Right lung (tissue), 10 donors: ENCODE measurements at places on chromosomes 3 and 15.

DNA sequence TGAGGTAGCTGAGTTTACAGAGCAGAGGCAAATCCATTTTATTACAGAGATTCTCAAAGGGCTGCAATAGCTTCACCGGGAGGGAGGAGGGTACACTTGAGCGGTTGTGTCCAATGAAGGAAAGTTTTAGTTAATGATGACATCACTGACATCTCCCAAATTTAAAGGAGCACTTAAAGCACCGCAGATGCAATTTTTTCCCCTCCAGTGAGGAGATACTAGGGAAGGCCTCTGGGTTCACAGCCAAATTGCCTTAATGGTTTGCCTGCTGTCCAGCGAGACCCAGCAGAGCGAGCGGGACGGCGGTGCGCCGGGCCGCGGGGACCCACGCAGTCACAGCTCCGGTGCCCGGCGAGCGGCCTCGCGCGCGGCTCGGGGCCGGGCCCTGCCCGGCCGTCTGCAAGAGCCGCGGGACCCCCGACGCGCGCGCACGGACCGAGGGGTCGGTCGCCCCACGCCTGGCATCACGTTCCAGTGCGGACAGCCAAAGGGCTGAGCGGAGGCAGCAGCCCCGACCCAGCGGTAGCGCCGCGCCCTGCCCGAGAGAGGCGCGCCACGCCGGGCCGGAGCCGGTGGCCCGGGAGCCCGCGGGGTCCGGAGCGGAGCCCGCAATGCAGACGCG is 160.5 kb upstream of the CHRNA7 start:
- DNase-seq, result peak; percentile 6

DNA sequence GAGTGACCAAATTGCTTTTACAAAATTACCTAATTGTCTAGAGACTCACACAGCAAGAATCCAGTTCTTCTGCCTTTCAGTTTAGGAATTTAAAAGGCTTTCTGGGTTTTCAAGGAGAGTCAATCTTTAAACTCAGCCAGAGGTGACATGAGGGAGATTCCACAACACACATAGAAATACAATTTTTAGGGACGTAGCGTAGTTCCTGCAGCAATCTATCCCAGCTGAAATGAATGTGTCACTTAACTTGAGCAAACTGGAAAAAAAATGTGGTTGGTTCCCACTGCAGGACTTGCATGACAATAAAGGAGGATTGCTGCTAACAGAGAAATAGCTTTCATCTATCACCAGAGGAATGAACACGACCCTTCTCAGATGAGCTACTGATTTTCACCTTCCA is 269.7 kb downstream of the OTOL1 start:
- no peak for DNase-seq

GRCh38 chr3:31533169-31534064 is 692 bp downstream of the STT3B start:
- no peak for DNase-seq

DNA sequence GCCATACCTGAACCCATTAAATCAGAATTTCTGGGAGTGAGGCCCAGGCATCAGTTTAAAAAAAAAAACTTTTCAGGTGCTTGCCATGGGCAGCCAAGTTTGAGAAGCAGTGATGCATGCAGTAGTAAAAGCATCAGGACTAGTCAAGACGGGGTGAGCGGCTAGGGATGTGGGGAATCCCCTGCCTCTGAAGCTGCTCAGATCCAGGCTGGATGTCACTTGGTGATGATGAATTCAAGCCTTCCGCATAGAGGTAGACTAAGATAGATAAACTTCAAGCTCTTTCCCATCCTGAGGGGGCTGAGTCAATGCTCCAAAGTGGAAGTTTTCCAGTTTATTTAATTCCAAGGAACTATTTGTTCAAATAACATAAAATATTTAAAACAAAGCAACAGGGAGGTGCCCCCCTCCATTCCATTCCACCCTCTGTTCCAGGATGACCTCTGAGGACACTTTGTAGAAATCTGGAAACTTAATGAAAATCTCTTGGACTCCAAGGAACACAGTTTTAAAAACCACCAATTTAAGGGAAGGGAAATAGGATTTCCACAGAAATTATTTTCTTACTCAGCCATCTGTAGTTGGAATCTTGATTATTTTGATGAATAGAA is 100.4 kb upstream of the NR2E3 start:
- no peak for DNase-seq

DNA sequence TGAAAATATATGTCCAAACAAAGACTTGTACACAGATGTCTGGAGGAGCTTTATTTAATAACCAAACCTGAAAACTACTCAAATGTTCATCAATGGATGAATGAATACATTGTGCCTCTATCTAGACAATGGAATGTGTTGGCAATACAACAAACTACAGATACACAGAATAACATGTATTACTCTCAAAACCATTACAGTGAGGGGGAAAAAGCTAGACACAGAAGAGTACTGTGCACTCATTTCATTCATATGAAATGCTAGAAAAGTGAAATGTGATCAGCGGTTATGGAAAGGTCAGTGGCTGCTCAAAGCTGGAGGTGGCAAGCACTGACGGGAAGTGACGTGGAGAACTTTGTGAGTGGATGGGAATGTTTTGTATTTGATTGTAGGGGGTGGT is 13.2 kb downstream of the STOML1 start:
- no peak for DNase-seq

DNA sequence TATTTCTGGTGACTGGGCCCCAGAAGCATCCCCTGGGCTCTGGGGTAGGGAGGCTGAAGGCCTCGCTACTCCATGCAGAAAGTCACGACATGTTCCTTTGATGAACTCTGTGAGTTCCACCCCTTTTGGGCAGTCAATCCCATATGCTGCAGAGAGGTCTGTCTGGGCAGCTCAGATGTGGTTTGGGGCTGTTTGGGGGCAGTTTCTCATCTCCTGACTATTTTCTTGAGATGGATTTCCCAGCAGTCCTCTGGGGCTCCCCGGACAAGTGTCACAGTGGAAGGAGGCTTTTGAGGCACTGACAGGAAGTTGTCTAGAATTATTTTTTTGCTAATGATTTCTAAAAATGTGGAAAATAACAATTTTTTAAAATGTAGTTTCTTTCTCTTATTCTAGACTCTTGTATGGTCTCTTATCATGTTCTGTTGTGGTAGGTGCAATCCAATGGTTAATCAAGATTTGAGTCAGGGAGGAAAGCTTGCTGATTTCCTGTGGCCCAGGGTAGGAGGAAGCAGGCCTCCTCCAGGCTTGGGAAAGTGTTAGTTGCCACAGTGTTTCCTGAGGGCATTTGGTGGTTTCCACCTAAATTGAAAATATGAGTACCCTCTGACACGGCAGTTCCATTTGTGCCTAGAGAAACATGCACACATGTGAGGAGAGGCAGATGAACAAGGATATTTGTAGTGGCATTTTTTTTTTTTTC is 19.9 kb upstream of the TATDN2 start:
- no peak for DNase-seq
